Globus pallidus (tissue), 1 donor: ENCODE measurements at places on chromosomes 7 and 10.

- no peak for DNase-seq
Observed at GRCh38 chr10:77390481-77390891, 247.1 kb downstream of the KCNMA1 start.

- DNase-seq: no peak
Observed at GRCh38 chr10:31073996-31074721, 42.5 kb upstream of the ZNF438 start.

DNA sequence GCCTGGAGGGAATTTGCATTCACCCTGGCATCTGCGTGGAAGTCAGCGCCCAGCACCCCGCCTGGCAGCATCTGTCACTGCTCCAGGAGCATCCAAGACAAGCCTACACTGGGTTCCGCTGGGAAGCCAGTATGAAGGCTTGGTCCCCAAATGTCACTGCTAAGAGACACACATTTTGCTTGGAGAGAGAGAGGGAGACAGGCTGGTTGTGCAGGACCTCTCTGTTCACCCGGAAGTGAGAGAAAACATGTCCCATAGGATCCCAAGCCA, 119.5 kb downstream of the SEC23IP start:
- no peak for DNase-seq

DNA sequence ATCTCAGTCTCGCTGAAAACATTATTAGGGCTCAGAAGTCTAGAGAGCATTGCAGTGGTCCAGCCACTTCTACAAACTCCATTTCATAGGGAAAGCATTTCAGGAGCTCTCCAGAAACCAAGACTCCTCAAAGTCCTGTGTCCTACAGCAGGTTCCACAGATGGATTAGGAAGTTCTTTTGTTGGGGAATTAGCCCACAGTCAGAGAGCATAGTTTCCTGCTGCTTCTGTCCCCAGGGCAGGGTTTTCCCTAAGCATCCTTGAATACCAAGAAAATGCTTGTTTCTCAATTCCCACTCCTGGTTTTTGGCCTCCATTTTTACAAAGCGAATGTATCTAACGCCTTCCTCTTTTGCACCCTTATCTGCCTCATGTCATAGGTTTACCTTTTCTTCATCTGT, 235.9 kb upstream of the PODXL start:
- no peak for DNase-seq

DNA sequence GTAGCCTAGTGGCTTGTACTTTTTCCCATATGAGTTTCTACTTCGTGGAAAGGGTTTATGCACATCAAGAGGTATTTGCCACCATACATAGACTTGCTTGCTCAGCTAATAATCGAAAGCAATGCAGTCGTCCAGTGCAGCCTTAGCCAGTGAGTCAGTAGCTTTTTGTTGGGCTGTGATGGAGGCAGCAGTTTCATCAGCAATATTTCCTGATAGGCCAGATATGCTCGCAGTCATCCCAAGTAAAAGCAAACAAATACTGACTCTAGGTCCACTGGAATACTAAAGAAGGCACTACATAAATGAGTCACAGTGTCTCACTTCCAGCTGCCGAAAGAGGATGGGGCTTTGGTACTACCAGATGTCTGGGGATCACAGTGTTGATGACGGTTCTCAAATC, 2.1 kb upstream of the BNIP3 start:
- DNase-seq: no peak

GRCh38 chr7:157863906-157864810, 527.4 kb downstream of the DNAJB6 start:
- no peak for DNase-seq

DNA sequence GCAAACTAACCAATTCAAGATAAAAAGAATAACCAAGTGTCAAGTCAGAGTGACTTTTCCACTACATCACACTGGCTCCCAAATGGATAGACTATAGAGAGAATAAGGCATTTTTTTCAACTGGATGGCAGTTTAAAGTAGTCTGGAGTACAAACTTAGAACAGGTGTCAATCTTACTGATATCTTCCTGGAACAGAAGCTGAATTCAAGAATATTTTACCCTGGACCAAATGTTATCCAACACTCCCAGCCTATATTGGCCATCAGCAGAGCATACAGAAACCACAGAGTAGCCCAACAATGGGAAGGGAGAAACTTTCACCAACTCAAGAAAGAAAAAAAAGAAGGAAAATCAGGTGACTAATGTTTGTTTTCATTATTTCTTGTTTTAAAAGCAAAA, 11.5 kb downstream of the IDE start:
- DNase-seq: no peak
